CD4-positive, alpha-beta T cell treated with Interleukin-4 for 1 hour (primary cell): ENCODE measurements at places on chromosomes 6 and 20.

DNA sequence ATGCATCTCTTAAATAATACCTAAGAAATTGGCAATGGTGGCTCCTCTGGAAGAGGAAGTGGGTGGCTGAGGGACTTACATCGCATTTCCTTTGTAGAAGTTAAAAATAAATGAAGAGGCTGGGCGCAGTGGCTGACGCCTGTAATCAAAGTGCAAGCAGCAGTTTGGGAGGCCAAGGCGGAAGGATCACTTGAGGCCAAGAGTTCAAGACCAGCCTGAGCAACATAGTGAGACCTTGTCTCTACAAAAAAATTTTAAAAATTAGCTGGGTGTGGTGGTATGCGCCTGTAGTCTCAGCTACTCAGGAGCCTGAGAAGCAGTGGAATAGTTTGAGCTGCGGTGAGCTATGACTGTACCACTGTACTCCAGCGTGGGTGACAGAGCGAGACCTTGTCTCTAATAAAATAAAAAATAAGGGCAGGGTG, 12.2 kb upstream of the NCOA3 start:
- DNase-seq: peak; percentile 87

GRCh38 chr20:25629816-25630499, 6.1 kb upstream of the NANP start:
- no peak for DNase-seq

DNA sequence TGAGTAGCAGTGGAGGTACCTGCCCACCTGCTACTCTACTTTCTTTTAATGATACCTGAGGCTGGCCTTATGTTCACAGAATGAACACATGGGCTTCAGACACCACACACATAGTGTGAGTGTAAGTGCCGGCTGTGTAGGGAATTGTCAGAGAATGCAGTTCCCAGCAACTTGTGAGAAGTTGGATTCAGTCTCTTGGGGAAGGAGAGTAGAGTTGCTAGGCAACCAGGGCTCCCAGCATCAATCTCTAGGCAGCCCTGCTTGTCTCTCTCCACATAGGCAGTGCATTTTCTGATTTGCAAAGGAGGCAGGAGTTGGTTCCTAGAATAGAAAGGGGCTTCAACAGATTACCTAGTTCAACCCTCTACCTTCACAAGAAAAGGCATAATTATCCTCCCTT, 74.1 kb downstream of the BFSP1 start:
- DNase-seq: no peak

DNA sequence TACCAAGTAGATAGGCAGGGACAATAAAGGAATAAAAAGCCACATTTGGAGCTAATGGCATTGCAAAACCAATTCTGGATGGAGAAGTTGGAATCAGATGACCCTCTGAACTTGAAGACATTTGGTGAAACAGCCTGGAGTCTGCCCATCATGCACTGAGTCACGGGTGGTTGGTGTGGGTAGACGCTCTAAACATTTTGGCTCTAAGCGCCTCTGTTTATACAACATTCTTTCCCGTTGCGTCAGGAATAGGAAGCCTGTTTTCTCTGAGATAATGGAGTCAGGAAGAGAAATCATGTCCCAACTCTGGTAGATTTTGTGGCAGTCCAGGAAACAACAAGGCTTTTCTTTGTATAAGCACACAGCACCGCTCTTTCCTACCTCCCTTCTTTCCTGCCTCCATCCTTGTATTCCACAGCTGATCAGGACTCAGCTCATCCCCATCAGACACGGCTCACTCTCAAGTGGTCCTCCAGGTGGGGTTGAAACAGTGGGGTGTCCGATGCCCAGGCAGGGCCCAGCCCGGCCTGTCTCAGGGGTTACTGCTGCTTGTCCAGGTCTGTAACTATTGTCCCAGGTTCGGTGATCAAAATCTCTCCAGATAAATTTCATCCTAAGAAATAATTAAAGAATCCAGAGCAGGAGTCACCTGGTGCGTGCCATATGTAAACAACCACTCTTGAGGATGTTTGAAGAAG, 12.1 kb upstream of the RAMACL start:
- no peak for DNase-seq

DNA sequence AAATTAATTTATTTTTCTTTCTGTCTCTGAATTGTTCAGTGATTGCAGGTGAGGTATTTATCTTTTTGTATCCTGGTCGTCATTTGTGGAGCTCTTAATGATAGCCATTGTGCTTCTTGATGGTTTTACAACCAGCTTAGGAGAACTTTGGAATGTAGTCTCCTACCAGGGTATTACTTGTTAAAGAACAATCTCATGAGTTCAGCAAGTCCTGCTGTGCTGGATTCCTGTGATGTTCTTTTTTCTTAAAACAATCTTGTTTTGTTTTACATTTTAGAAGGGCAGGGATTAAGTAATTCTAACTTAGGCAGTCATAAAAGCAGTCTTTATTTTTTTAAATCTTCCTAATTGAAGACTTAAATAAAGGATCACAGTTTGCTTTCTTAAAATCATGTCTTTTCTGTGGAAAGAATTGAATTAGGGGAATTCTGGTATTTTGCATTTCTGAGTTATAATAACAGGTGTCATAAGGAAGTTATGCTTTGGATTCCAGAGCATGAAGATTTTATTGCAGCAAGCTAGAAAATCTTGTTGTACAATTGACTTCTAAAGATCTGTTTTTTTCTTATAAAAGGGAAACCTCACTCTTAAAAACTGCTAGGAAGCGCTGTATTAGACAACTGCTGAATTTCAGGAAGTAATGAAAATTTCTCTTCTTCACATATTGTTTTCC, 23.7 kb downstream of the RIOK1 start:
- no peak for DNase-seq

DNA sequence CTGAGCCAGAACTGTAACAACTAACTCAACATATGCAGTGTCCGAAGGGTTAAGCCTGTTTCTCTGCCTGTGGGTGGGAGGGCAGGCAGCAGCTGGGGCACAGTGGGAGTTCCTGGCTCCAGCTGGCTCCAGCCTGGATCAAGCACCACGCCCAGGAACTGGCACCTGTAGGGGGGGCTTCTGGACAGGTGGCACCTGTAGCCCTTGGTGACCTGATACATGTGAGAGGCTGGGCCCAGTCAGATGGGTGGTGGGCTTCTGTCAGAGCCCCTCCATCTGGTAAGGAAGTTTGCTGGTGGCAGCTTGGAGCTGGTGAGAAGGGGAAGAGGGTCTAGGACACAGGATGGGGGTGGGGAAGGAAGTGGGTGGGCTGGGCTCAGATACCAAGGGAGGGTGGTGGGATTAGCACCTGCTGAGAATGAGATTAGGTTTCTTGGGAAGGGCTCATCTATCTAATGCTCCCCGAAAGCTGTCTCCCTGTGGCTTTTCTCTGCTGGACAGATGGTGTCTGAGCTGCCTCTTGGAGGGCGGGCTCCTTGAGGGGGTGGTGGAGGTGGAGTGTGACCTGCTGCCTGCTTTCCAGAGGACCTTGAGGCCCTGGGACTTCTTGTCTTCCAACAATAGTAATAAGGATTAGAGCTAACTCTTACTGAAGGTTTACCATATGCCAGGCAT, 28.5 kb downstream of the BCL2L1 start:
- DNase-seq: no peak

DNA sequence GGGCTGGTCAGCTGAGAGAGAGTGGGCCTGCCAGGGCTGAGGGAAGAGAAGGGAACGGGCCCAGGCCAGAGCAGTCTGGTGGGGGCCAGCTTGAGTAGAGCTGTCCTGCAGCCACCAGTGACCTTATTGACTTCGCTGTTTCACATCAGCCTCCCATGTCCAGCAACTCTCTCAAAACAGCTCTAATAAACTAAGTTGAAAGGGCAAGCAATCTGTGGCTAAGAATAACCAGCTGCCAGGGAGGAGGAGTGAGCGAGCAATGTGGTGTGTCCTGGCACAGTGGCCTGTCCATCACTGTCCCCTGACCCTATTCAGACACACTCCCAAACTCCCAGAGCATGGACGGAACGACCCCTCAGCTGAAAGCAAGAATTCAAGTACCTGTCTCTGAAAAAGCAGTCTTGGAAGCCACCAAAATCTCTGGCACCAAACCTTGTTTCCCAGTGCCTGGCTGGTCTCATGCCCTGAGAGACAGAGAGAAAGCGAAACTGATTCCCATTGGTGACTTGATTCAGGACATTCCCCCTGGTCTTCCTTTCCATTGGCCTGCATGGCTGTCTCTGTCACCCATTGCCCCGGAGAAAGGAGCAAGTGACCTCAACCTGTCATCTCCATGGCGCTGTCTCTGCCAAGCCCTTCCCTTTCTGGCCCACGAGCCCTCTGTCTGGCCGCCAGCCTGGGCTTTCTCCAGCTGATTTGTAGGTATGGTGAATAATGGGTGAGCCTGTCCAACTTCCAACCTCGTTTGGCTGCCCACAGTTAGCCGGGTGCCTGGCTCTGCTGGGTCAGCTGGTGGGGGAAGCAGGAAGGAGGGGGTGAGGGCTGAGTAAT, at the start of gene DDO:
TSS of gene DDO (minus strand) at position 490 of the 831 bp plus-strand sequence. CDS start 2,113 bp downstream, outside the sequence.
- peak; percentile 43 for DNase-seq

DNA sequence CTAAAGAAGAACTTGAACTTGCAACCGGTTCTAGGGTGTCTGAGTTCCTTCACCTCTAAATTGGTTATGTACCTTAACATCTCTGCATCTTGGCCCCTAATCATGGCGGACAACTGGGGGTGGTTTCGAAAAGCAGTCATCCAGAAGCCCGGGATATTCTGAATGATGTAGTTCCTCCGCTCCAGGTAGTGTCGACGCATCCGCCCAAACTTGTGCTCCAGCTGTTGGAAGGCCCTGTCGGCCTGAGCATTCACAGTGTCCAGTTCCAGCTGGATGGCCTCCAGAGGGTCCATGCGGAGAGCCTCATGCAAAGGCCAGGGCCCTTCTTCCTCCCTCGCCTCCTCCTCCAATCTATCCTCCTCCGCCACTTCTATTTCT, 887 bp downstream of the TSPYL1 start:
- DNase-seq: no peak
